ENCODE measurements at places on chromosomes 5 and 9.
A peak's percentile ranks its signal among the peaks of the same experiment; 100 is the strongest.

DNA sequence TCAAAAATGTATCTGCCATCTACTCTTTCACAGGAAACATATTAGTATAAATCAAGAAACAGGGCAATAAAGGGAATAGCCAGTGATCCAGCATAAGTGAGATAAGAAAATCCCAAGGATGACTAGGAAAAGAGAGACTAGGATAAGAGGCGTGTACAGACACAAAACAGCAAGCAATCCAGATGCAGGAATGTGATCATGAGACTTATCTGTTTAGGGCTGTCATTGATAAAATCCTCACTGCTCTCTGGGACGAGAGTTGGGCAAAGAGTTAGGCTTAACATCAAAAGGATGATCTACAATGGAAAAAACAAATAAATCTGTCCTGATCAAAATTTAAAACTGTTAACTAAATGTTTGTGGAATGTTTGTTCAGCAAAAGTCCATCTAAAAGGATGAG is 1156.8 kb upstream of the C9orf72 start:
- DNase-seq = no peak

- no peak for DNase-seq
Observed at GRCh38 chr5:105773241-105773640, 1897.5 kb downstream of the EFNA5 start.

- no peak for DNase-seq
Observed at GRCh38 chr5:162852134-162852533, 585.3 kb upstream of the CCNG1 start.

GRCh38 chr5:138985256-138985655 is 110.1 kb upstream of the LRRTM2 start:
- no peak for DNase-seq

DNA sequence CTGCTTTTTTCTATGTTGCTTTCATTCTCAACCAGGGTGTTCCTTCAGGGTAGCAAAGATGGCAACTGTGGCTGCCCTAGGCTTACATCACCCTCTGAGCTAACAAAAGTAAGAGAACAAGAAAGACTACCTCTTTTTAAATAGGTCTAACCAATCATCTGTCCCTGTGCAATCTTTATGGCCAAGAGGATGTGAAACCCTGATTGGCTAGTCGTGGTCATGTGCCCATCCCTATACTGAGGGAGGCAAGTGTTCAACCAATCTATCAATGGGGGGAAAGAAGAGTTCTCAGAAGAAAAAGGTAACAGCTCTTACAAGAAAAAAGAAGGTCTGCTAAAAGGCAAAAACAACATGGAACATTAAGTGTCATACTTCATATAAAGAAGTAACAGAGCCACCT is 11.7 kb upstream of the SNCAIP start:
- DNase-seq = no peak

GRCh38 chr9:86321373-86321772 is 32.8 kb downstream of the TUT7 start:
- no peak for DNase-seq

DNA sequence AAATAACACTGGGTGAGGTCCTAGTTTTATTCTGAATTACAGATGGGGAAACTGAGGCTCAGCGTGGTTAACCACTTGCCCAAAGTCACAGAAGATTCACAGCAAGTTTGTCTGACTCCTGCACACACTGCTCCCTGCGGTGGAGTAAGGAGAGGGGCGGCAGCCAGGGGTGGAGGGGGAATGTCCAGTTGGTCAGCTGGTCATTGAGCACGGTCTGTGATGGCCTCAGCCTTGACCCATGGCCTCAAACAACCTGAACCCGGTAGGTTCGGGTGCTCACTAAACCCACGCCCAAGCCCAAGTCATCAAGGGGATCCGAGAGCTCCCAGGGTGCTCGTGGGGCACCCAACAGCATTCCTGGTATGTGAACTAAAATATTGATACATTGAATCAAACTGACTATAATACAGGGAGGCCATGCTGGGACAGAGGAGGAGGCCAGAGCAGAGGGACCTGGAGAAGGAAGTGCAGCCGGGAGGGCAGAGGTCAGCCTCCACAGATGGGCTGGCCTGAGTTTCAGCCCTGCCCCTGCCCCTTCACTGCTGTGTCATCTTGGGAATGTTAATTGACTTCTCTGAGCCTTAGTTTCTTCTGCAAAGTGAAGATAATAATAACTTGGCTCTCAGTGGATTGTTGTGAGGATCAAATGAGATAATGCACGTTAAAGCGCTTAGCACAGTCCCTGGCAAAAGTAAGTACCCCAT is 3.6 kb upstream of the IL17B start:
- no peak for DNase-seq

DNA sequence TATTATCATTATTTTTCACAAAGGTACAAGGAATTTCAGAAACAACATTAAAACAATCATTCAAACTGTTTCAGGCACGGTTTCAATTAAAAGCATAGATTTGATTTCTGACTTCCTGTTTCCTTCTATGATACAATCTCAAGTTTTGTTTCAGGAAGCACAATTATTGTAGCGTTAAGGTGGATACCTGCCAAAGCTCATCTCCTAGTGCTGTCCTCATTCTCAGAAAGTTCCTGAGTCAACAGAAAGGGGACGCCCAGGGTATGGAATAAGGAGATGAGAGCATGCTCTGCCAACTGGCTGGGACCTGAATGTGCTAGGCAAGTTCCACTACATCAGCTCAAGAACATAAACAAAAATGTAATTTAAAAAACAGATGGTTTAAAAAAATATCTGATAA is 2.0 kb upstream of the TRIM14 start:
- no peak for DNase-seq

- DNase-seq = peak; percentile 47
Observed at GRCh38 chr9:134396258-134396742, 70.0 kb downstream of the RXRA start.

DNA sequence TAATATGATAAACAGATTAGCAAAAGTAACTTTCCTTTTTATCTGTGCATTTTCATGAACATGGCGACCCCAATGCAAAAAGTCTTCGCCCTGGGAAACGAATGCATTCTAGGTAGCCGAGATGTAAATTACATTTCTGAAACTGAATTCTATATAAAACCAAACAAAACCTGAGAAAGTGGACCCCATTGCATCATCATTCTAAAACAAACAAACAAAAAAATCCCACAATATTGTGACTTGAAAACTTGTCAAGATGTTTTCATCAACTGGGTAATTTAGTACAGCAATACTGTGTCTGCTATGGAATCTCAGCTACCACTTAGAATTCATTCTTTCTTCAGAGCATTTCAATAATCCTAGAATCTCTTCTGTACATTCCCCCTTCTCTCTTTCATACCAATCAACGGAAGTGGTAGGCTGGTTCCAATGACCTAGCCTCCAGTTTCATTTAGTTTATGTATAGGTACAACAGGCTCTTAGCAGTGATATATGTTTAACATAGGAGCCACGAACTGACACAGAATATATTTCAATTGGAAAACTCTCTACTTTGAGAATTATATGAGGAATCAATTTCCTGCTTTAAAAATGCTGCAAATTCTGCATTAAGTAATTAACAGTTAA is 85.6 kb downstream of the FBXW11 start:
- DNase-seq = no peak

DNA sequence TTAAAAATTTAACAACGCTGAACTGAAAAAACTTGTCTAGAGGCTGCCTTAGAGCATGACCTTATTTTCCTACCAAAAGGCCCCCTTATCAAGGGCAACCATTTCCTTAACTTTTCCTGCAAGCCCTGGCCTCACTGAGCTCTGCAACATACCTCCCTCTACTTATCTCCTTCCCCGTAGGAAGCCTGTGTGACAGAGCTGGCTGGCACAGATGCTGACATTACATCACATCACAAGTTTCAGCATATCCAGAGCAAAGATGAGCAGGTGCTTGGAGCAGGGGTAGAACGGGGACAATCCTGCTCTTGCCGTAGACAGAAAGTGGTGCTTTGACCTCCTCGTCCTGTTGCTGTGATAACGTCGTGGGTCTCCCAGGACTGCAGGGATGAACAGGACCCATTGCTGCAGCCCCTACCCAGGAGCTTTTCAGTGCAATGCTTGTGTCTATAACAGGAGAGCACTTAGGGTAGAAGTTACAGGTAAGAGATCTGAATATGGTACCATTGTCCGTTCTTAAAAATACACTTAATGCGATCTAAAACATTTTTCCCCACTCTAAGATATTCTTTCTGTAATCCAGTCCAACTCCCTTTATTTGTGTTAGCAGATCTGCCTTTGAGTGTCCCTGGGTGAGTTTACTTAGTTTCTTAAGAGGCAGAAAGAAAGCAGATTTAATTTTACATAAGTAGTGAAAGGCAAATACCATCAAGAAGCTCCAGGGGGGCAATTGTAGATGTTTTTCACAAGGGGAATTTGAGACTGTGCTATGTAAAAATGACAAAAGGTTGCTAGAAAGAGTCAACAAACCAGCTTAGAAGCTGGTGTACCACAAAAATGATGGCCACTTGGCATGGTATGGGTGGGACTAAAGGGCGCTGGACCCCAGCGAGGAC is 101.9 kb upstream of the EFNA5 start:
- no peak for DNase-seq

GRCh38 chr5:59569608-59570334 is 323.8 kb downstream of the PDE4D start:
- no peak for DNase-seq

- DNase-seq = peak; percentile 42
Observed at GRCh38 chr5:125272357-125272756, 525.9 kb upstream of the ZNF608 start.

DNA sequence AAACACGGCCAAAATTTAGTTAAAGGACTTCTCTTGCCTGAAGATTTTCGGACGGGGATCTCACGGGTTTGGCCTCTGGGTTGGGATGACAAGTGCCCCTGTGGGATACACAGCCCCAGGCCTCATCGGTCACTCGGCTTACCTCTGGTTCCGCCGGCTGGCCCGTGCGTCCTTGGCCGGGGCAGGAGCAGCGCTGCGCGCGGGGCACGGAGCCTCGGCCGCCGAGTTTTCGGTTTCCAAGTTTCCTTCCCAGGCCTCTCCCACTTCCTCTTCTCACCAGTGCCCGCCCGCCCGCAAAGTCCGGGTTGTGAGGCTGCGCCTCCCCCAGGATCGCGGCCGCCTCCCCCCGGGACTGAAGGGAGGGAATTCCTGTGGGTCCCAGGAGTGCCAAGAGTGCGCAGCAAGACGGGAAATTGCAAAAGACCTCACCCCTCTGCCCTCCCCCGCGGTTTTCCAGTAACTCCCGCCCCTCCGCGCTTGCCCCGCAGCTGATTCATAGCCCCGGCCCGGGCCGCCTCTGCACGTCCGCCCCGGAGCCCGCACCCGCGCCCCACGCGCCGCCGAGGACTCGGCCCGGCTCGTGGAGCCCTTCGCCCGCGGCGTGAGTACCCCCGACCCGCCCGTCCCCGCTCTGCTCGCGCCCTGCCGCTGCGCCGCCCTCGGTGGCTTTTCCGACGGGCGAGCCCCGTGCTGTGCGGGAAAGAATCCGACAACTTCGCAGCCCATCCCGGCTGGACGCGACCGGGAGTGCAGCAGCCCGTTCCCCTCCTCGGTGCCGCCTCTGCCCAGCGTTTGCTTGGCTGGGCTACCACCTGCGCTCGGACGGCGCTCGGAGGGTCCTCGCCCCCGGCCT is at the start of gene OSMR:
OSMR (plus strand) TSS at position 487 of the 853 bp plus-strand sequence. CDS start 23,033 bp downstream, outside the sequence.
- no peak for DNase-seq

DNA sequence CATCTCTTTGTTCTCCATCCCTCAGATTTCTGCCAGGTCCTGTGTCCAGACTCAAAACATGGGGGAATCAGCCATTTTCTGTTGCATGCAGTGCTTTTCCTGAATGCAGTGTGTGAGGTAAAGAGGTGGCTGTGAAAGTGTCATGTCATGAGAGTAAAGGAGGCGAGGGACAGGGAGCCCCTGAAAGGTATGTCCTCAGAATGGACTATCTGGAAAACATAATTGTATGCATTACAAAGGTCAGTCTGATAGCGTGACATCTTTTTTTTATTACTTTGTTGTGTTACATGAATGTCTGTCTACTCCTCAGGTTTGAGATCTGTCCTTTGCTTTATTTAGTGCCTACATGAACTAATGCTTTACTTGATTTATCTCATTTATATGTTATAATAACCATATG is 239.1 kb downstream of the MAN2A1 start:
- no peak for DNase-seq

DNA sequence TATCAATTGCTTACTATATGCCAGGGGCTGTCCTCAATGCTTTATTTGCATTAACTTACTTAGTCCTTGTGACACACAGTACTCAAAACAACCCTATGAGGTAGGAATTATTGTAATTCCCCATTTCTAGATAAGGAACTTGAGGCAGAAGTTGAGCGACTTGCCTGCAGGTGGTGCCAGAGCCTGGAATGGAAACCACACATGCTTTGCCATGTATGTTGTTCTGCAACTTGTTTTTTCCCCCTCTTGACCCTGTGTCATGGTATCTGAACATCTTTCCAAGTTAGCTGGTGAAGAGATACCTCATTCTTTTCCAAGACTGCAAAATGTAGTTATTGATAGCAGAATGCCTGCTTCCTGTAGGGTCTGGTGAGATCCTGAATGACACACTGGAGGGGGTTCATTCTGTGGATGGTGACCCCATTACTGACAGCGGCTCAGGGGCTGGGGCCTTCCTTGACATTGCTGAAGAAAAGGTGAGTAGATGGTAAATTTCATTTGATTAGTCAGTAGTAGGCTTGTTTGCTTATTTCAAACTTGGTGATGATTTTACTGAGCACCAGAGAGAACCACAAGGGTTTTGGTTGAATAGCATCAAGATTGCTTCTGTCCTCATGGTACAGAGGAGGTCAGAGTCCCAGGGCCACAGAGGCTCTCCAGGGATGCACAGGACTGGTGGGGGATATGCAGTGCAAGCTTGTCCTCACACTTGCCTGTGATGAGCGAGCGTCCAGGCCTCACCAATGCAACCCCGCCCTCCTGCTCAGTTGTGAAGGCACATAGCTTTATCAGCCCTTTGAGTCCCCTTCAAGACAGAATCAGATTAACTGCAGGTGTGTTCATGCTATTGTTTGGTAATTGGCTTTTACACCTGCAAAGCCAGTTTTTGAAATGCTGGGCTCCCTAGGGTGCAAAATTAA is 57.0 kb downstream of the COL15A1 start:
- DNase-seq = peak; percentile 59

Data from bone marrow (tissue), 2 donors.